ENCODE measurements at places on chromosomes 5 and 9.

DNA sequence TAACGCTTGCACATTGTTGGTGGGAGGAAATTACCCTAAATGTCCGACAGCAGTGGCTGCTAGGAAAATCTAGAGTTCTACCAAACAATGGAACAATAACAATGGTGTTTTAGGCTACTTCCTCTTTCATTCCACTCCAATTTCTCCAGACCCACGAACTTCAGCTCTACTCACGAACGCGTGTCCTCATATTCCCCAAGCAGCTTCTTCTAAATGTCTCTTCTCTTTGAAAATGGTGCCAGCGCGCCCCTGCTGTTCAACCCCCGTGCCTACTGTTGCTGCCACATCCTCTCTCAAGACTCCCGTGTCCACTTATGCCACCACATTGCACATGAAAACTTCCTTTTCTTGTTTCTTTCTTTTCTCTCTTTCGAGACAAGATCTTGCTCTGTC lies 25.6 kb downstream of the OR2V2 start:
- no peak for DNase-seq

DNA sequence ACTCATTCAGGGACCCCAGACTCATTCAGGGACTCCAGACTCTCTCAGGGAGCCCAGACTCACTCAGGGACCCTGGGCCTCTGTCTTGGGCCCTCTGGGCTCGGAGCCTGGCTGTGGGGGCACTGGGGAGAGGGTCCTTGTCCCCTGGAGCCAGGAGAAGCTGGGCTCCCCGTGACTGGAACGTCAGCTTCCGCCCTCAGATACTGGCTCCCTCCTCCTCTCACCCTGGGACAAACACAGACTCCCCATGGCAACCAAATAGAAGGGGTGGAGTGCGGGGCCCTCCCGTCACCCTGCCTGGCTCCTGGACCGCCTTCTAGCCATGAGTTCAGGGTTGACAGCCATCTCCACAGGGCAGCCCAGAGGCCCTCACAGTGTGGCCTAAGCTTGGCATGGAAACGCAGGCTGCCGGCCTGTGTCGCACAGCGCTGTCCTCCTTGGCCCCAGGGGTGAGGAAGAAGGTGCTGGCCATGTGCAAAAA lies 27.6 kb downstream of the ZDHHC11B start:
- DNase-seq, result no peak

- DNase-seq, result no peak
Measured at GRCh38 chr9:85702726-85703289, 38.9 kb downstream of the AGTPBP1 start.

DNA sequence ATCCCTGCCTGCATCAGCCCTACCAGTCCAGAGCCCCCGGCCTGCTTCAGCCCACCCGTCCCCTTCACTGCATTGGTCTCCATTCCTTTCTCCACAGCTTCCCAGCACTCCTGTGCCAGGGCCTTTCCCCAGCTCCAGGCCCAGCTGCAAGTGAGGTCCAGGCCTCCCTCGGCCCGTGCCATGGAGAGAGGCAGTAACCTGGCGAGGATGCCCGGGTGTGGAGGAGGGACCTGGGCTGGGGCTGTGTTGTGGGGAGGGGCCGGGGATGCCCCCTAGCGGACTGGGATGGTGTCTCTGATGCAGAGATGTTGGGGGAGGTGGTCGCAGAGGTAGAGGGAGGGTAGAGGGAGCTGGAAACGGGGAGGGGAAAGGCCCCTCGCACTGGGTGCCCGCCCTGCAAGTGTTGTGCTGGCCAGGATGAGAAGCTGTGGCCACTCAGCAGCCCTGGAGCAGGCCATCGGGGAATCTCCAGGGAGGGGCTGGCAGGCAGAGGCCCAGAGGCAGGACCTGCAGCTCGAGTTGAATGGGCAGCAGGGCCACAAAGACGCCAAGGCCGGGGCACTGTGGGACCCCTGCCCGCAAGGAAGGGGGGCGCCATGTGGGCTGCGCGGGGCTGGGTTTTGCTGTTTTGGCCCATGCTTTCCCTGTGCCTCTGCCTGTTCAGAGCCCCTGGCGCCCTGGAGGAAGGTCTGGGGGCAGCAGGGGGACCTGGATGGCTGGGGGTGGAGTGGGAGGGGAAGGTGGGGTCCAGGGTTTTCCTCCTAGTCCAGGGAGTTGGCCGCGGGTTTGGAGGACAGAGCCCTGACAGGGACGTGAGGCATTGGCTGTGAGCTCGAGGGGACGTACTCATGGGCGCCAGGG lies 26.0 kb upstream of the NKD2 start:
- DNase-seq, result no peak

GRCh38 chr5:131242728-131243255 lies 21.1 kb upstream of the CDC42SE2 start:
- DNase-seq, result no peak

DNA sequence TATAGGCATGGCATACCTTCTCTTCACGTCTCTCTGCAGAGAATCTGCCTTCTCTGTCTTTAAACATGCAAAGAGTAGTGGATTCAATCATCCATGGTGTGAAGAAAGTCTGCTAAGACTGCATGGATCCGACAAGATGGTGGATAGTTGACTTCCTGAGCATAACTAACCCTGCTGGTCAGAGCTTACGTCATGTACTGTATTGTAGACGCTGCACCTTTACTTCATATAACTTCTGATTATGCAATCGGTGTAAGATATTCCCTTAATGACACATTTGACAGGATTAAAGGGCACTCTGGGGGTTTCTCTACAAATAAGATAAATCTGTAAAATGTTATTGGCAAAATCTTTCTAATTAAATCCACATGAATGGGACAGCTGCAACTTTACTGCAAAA lies 240.3 kb upstream of the NREP start:
- no peak for DNase-seq

DNA sequence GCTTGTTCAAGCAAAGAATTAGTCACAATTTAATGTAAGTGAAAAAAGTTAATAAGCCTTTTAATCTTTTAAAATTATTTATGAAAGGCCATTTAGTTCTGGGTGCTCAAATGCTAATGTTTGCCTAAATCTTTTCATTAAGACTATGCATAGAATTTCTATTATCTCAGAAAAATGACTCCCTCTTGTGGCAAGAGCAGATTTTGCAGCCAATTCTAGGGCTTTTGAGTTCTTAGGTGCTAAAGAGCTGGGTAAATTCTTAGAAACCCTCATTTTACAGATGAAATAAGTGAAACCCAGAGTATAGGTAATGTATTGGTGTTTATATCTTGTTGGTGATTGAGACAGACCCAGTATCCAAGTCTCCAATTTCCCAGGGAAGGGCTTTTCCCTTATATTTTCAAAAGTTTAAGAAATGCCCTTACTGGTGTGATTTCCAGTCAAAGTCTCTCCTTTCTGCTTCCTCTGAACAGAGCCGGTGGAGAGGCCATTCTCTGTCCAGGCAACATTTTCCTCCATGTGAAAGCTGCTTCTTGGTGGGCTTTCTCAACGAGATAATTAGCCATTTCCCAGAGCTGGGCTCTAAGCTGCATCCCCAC lies 24.1 kb upstream of the PCSK5 start:
- DNase-seq, result peak; percentile 46

GRCh38 chr5:12323637-12324229 lies 419.5 kb upstream of the CTNND2 start:
- no peak for DNase-seq

- no peak for DNase-seq
Measured at GRCh38 chr5:80239680-80240367, 16.0 kb downstream of the SERINC5 start.

- peak; percentile 5 for DNase-seq
Measured at GRCh38 chr5:128905568-128906110, 59.6 kb upstream of the SLC27A6 start.

DNA sequence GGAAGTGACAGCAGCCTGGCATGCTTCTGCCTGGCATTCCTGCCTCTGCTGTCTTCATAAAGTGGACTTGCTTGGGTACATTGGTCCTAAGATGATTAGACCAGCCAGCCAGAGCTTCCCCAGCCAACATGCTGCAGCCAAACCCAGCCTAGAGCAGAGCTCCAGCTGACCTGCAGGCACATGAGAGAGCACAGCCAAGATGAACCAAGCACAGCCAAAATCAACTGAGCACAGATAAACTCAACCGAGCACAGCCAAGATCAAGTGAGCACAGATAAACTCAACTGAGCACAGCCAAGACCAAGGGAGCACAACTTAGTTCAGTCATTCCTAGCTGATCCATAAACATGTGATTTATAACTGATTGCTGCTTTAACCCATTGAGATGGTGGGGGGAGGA lies 266.5 kb downstream of the MSX2 start:
- DNase-seq, result no peak

DNA sequence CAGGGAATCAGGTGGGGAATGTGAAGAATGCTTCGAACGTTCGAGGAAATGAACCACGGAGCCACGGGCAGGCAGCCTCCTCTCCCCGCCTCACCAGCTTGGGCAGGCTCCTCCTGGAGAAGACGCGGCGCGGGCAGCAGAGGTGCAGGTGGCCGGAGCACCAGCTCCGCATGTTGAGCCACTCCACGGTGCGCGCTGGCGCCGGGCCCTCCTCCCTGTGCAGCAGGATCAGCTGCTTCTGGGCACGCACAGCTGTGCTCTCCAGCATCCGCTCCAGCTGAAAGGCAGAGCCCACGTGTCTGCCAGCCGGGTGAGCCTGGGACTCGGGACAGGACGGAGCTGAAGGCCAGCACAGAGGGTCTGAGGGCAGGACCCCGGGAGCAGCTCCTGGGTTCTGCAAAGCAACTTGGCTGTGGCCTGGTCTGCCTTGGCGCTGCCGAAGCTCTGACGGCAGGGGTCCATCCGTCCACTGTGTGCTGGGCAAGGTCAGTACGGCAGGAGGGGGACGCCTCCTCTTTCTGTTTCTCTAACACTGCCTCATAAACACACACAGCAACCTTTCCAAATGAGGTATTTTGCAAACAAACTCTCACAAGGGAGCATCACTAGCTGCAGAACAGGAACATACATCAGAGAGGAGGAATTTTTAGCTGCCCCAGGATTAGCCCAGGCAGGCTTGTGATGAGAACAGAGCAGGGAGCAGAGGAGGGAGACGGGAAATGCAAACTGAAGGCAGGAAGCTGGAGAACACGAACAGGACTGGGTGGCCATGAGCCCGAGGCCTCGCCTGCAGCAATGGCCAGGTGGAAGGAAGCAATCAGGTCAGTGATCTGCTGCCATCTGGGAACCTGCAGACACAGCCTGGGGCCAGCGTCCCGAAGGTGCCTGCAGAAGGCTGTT lies 20.1 kb upstream of the NSMF start:
- no peak for DNase-seq

GRCh38 chr5:62132276-62132675 lies 173.7 kb upstream of the KIF2A start:
- no peak for DNase-seq

DNA sequence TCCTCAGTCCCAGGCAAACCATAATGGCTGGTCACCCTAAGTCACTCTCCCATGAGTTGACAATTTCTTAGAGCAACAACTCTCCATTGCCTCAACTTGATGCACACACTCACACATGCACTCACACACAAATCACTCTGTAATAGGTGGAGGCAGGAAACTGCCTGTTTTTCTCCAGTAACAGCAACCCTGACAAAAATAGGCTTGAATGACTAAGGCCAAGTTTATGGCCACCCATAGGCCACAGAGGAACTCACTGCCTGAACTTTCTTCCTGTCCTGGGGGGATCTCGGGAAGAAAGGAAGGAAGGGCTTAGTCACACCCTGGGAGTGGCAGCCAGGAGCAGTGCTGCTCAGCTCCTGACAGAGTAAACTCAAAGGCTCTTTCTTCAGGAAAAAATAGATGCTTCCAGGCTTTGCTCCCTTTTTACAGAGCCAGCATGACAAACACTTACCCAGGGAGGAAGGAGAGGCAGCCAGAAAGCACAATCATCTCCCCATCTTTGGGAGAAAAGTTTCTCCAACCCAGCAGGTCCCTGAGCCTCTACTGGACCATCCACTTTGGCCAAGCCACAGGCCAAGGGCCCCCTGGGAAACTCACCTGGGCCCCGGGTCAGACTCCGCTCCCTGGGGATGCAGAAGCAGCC lies 368 bp downstream of the SH3TC2 start:
- DNase-seq, result no peak

- DNase-seq, result no peak
Measured at GRCh38 chr9:133975511-133975910, 16.6 kb downstream of the VAV2 start.

DNA sequence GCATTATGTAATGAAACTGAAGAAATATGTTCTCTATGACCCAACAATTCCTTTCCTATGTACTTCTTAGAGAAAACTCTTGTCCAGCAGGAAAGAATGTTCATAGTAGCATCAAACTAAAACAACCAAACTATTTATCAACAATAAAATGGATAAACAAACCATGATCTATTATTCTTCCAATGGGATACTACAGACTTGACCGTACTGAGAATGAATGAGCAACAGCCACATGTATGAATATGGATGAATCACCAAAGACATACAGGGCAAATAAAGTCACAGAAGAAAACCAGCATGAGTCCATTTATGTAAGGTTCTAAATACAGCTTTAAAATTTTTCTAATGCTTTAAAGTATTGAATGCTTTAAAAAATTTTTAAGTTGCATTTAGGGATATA lies 73.6 kb upstream of the SUSD1 start:
- no peak for DNase-seq

- DNase-seq, result no peak
Measured at GRCh38 chr5:138078006-138078643, 5.7 kb upstream of the WNT8A start.

DNA sequence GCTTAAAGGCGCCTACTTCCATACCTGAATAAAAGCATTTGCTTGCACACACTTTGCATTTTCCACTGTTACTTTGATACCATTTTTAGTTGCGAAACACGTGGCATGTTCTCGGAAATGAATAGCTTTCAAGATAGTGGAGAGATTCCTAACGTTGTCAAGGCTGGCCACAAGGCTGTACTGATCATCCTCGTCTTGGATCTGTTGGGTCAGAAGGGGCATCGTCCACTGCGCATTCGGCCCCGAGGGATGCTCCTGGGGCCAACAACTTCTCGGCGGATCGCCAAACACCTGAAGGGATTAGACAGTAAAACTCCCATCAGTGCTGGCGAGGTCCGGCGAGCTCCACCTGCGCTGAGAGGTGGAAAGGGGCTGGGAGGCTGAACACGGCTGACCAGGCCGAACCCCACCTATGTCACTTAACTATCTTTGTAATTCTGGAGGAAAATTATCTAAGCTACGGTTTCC lies 599 bp downstream of the RAD1 start:
- DNase-seq, result peak; percentile 7

DNA sequence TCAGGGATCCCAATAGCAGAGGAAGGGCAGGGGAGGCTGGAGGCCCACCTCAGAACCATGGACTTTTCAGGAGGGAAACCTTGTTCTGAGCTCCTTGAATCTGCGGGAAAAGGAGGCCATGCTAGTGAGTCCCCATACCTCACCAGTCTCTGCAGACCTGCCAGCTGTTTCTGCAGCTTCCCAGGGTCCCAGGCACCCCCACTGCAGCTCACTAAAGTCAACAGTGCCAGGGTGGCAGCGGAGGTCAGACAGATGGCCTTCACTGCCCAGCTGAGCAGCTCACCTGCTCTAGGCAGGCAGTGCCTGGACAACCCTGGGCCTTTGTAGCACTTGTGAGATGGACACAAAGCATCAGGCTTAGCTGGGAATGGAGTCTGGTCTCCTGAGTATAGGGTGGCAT lies 4.4 kb upstream of the SLC27A4 start:
- DNase-seq, result no peak

Measured in stimulated activated CD4-positive, alpha-beta T cell treated with anti-CD3 and anti-CD28 coated beads, Interleukin-2, amount 100 ng/mL, for 48 hours (primary cell).